ENCODE measurements at places on chromosomes 3 and 15. TPM values are rescaled to one million over a fixed set of nuclear protein-coding genes. Genes with fewer than 3 reads are reported as not detected.

Gene CCDC12
- 32.5 TPM for total RNA-seq

Gene C3orf49
- not detected for total RNA-seq

Gene MYL3
- total RNA-seq: 0.57 TPM

Gene ZNF80
- not detected for total RNA-seq

Gene CDHR4
- total RNA-seq: not detected

Gene SI
- total RNA-seq: not detected

Gene MOBP
- not detected for total RNA-seq

Gene IL12A
- total RNA-seq: 9.1 TPM

Gene STRC
- not detected for total RNA-seq

Gene C3orf85
- not detected for total RNA-seq

Gene HYKK
- total RNA-seq: 9.9 TPM

Gene GOLGA8T
- total RNA-seq: not detected

Gene SEMA5B
- total RNA-seq: not detected

Gene NAA80
- 13.1 TPM for total RNA-seq

Gene ITIH3
- total RNA-seq: 2.2 TPM

Gene LDHAL6B
- total RNA-seq: not detected

Gene GOLGA6L1
- not detected for total RNA-seq

Gene LMAN1L
- not detected for total RNA-seq

Gene IMPG2
- total RNA-seq: not detected

Gene GP9
- not detected for total RNA-seq

Gene C15orf39
- total RNA-seq: 2.3 TPM

Gene KLF15
- total RNA-seq: 0.03 TPM

Gene CFAP100
- total RNA-seq: not detected

Gene ZNF860
- 2.3 TPM for total RNA-seq

Gene IQCF2
- total RNA-seq: not detected

Gene C15orf61
- total RNA-seq: 5.3 TPM

Gene PCBP4
- total RNA-seq: 107 TPM

Gene EBLN2
- total RNA-seq: 0.41 TPM

Gene TERB2
- total RNA-seq: not detected

Gene LSMEM2
- not detected for total RNA-seq

Gene TICRR
- total RNA-seq: 6.4 TPM

Gene IL16
- 0.02 TPM for total RNA-seq

Gene WDR93
- not detected for total RNA-seq

Gene APOD
- 0.17 TPM for total RNA-seq
